ENCODE measurements at places on chromosomes 6 and 20.
A peak's percentile ranks its signal among the peaks of the same experiment; 100 is the strongest.

DNA sequence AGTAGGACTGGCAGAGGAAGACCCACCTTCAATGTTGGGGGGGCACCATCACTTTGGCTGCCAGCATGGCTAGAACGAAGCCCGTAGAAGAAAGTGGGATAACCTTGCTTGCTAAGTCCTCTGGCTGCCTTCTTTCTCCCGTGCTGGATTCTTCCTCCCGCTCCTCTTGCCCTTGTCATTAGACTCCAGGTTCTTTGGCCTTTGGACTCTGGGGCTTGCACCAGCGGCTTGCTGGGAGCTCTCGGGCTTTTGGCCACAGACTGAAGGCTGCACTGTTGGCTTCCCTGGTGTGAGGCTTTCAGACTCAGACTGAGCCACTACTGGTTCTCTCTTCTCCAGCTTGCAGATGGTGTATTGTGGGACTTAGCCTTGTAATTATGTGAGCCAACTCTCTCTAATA lies 28.2 kb downstream of the GSTA2 start:
- DNase-seq, result no peak

- DNase-seq, result peak; percentile 30
Observed at GRCh38 chr6:63804381-63804956, 168.9 kb downstream of the PHF3 start.

- peak; percentile 75 for DNase-seq
Observed at GRCh38 chr6:35052694-35053565, 88.2 kb downstream of the TCP11 start.

DNA sequence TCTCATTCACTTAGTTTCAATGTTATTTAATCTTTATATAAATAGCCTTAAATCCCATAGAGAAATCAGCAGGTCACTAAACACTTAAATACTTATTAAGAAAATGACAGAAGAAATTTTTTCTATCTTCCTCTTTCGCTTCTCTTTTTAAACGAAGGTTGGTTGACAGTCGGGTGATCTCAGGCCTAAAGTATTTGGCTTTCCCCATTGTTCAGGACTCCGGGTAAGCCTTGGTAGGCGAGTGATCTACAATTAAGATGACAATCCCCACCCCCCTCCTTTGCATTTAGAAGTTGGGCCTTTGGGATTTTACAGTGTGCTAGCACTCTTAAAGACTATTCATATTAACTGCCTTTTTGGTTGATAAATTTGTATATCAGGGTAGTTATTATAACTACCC lies 19.7 kb upstream of the UTRN start:
- peak; percentile 61 for DNase-seq

GRCh38 chr20:10171864-10172751 lies 46.5 kb upstream of the SNAP25 start:
- peak; percentile 72 for DNase-seq

GRCh38 chr6:63792736-63793464 lies 157.3 kb downstream of the PHF3 start:
- DNase-seq, result no peak

DNA sequence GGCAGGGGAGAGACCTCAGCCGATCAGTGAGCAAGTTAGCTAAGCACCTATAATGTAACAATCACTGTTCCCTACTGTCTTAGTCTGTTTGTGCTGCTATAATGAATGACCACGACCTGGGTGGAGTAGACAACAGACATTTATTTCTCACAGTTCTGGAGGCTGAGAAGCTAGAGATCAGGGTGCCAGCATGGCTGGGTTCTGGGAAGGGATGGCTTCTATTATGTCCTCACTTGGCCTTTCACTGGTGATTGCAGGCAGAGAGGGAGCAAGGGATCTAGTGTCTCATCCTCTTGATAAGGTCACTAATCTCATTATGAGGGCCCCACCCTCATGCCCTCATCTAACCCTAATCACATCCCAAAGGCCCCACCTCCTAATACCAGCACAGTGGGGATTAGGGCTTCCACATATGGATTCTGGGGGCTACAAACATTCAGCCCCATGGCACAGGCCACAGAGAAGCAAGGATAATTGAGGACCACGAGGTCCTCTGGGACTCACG lies 162.5 kb downstream of the CD83 start:
- DNase-seq, result no peak

GRCh38 chr6:36947570-36948351 lies 6.8 kb upstream of the PI16 start:
- DNase-seq, result no peak

- DNase-seq, result no peak
Observed at GRCh38 chr20:54570561-54570960, 95.2 kb downstream of the DOK5 start.

DNA sequence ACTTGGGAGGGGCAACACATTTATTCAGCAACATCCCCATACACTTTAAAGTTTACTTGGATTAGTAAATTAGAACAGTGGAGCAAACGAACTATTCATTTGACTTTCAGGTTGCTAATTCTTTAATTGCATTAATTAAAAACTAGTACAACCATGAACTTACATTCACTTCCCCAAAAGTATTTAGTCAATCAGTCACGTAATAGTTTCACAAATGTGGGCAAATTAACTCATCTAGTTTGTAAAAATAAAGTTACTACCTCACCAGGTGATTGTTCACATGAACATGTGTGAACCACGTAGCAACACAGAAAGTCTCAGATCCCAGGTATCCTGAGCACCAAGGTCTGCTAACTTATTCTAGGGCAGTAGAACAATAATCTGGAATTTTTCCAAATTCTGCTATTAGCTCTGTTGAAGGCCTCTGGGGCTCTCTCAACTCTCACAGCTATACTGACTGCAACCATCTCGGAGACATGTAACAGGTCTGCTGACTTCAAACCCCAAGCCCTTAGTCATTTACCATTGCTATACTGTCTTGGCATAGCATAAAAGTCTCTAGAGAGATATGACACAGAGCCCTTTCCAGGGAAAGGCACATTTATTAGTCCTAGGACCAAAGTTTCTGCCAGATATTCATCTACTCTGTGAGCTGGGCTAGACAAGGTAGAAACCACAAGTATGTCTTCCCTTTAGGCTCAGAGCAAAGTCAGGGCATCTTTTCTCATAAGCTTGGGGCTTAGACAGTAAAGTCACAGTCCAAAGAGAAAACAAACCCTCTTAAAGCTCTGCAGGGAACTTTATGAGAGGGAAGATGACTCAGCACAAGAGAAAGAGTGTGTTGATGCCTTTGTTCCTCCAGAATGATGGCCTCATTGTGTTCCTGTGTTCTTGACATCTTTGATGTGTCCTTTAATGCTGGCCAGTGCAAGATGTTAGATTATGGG lies 50.9 kb upstream of the CCDC28A start:
- DNase-seq, result peak; percentile 33

DNA sequence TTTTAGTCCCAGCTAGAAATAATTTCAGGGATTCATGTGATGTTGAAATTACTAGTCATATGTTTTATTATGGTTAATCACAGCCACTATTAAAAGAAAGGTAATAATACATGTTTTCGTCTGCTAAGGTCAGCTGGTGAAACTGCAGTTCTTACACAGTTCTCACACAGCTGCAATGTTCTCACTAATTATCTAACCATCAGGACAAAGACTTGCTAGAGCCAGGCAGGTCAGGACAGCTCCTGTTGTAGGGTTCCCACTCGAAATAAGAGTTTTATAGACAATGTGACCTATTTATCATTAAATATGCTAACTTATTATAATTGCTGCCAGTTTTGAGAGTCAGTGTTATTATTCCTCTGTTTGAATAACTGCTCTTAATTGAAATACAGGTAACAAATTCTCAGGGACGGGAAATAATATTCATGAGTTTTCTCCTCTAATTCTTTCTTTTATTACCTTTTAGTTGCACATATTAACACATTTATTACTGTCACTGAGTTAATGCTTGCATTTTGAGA lies 97.9 kb downstream of the GJA1 start:
- no peak for DNase-seq

- no peak for DNase-seq
Observed at GRCh38 chr6:40331545-40331944, 255.6 kb downstream of the LRFN2 start.

DNA sequence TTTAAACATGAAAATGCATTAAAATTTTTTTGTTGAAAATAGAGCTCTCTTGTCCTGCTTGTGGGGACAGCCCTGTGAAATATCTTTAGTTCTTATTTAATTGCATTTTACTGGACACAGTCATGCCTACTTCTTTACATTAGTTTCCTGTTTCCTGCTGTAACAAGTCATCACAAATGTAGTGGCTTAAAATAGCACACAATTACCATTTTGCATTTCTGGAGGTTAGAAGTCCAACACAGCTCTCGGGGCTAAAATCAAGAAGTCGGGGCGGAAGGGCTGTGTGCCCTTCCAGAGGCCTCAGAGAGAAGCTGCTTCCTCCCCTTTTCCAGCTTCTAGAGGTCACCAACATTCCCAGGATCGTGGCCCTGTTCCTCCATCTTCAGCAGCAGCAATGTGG lies 29.4 kb downstream of the PNLDC1 start:
- no peak for DNase-seq

- no peak for DNase-seq
Observed at GRCh38 chr6:43793875-43794242, 23.8 kb downstream of the VEGFA start.

Measured in adipocyte (in vitro differentiated cells).